Fibroblast of the aortic adventitia (primary cell): ENCODE measurements at places on chromosomes 3 and 15.

- no peak for DNase-seq
These were observed 76.1 kb downstream of the CD200 start for GRCh38 chr3:112409041-112409440.

DNA sequence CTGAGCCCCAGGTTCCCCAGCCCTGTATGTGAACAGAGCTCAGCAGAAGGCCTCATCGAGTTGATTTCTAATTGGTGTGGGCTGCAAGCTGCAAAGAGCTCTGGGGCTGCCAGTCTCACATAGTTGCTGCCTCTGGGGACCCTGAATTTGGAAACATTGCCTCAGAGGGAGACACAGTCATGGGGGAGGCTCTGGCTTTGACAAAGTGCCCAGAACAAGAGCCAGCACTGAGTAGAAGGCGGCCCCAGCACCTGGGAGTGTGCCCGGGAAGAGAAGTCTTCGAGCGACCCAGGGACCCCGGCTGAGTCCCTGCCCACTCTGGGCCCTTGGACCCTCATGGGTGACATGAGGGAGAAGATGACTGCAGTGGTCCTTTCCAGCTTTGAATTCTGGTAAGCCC lies 7.3 kb downstream of the NTRK3 start:
- peak; percentile 74 for DNase-seq

GRCh38 chr15:73629798-73630429 lies 3.3 kb downstream of the NPTN start:
- DNase-seq = no peak

- DNase-seq = no peak
These were observed 30.5 kb upstream of the GOLGA8B start for GRCh38 chr15:34613997-34614396.

- no peak for DNase-seq
These were observed 56.6 kb upstream of the ARHGEF3 start for GRCh38 chr3:56858331-56858730.

DNA sequence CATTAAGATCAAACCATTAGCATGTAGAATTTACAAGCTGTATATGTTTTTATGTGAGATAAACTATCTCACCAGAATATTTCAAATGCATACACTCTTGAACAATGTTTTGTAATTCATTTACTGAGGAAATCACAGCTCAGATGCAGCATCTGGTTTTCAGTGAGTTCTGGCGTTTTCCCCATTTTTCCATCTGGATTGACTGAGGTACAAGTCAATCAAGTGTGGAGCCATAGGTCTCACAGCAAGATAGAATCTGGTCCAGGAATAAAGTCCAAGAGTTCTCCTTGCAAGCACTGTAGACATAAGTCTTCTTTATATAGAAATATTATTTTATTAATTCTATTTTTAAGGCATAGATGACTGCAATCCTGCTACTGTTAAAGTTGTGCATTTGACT lies 219.3 kb downstream of the ZBBX start:
- DNase-seq = no peak

DNA sequence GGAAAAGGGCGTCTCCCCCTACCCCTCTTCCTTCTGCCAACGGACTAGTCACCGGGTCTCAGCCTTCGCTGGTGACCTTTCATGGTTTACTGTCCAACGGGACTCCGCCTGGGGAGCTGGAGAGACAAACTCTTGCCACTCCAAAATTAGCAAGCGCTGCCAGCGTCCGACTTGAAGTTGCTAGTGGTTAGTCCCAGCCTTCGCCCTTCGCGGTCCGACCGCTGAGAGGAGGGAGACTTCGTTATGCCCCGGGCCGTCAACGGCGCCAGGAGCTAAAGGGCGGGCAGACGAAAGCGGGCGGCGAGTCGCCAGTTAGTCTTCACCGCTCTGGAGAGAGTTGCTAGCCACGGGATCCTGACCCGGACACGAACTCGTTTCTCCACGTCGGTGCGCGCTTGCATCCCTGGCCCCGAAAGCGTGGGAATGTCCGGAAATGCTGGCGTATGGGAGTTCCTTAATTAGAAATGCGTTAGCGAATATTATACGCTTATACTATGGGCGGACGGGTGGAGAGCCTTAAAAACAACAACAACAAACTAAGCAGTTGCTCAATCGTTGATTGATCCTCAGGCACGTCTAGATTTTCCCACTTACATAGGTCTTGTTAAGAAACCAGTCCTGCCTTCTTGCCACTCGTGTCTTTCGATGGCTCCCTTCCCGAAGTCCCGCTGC lies 716 bp downstream of the SMC4 start:
- peak; percentile 69 for DNase-seq

DNA sequence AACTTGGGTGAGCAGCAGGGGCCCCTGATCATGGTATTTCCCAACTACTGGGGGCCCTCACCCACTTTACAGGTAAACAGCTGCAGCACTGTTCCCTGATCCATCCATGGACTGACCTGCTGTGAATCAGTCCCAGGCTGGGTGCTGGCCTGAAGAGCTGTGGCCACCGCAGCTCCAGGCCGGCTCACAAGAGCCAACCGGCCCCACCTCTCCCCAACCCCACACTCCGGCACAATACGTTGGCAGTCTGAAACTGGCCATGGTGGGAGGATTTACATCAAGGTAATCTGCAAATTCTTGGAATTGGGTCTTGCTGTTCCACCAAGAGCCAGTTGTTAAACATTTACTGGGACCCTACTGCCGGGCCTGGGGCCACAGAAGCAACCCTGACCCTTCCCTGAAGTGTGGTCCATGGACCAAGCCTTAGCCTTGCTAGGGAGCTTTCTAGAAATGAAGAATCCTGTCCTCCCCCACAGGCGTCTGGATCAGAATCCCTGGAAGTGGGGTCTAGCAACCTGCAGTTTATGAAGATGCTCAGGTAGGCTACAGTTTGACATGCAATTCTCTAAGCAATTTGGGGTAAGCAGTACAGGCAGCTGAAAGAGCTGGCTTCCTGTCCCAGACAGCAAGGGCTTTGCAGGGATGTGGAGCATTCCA lies 3.7 kb downstream of the SLC6A20 start:
- no peak for DNase-seq

DNA sequence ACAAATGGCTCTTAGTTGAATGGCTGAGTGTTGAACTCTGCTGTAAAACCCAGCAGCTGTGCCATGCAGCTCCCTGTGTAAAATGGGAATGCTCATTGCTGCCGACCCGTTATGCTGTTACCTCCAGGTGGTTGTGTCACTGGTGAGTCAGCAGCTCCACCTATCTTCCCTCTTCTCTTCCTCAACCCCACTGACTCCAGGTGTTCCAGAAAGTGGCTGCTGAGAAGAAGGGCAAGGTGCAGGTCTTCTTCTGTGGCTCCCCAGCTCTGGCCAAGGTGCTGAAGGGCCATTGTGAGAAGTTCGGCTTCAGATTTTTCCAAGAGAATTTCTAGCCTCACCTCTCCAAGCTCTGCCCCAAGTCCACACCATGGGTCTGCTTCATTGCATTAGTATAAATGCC lies 41.9 kb downstream of the NOX5 start:
- no peak for DNase-seq

- peak; percentile 73 for DNase-seq
These were observed 13.4 kb upstream of the FAM98B start for GRCh38 chr15:38440353-38441129.

GRCh38 chr15:58066042-58066867 lies 744 bp upstream of the ALDH1A2 start:
- peak; percentile 19 for DNase-seq

- DNase-seq = peak; percentile 21
These were observed 32.0 kb downstream of the ADAMTSL3 start for GRCh38 chr15:83685916-83686332.

DNA sequence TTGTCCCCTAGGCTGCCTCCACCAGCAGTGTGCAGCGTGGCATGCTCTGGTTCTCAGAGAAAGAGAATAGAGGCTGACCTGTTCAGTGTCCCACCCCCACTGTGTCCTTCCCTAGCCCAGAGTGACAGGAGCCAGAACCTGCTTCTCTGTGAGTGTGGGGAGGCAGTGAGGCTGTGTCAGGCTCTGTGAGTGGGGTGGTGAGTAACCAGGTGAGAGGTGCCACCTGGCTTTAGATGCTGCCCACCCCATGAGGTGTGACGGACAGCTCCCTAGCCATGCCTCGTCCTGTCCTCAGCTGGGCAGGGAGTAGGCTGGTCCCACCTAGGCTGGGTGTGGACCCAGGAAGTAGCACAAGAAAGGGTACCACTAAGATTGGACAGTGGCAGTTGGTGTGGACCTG lies 6.3 kb downstream of the TEX264 start:
- no peak for DNase-seq

- peak; percentile 91 for DNase-seq
These were observed at the start of gene LOXL1 for GRCh38 chr15:73926219-73927002. Gene LOXL1, plus strand, starts transcription at chr15:73926462. Its CDS starts 322 bp downstream, at chr15:73926784.

GRCh38 chr3:155608228-155608920 lies 136.5 kb downstream of the PLCH1 start:
- DNase-seq = no peak

DNA sequence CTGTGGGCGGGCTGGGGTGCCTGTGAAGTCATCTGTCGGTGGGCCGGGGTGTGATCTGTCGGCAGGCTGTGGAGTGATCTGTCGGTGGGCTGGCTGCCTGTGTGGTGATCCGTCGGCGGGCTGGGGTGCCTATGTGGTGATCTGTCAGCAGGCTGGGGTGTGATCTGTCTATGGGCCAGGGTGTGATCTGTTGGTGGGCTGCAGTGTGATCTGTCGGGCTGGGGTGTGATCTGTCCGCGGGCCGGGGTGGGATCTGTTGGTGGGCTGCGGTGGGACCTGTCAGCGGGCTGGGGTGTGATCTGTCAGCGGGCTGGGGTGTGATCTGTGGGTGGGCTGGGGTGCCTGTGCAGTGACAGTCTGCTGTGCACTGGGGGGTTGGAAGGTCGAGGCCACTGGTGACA lies 204.5 kb downstream of the XXYLT1 start:
- no peak for DNase-seq

DNA sequence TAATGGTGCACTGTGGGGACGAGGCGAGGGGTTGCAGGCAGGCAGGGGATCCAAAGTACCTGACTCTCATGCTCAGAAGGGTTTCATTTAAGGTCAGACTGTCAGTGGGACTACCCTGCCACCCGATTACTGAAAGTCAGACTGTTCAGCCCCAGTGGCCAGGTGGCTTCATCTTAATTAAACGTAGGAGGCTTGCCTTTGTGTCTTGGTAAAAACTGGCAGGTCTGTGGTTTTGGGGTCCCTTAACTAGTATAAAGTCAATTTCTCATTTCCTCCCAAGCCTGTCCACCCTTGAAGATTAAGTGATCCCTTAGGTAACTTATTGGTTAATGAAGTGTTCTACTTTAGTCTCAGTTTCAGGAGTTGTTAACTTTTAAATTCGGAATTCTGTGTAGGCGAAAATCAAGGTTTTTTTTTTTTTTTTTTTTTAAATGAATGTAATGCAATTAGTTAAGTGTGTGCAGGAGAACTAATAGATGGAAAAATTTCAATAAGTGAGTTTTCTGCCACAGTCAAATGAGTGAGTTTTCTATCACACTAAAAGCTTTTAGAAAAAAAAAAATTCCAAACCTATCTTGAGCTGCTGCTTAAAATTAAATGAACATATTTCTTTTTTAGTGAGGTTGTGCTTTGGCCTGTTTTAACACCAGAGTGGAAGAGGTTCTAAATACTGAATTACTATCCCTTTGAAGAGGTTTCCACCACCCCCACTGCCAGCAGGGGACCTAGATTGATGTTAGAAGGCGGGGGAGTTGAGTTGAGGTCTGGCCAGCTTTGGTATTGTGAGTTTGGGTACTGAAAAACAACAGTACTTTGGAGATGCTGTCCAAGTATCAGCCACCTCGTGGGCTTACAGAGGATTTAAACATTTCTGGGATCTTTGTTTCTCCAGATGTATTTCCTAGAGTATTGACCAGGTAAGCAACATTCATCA lies 15.2 kb downstream of the ITPR1 start:
- DNase-seq = no peak

GRCh38 chr3:17995769-17996168 lies 253.3 kb upstream of the TBC1D5 start:
- DNase-seq = no peak

DNA sequence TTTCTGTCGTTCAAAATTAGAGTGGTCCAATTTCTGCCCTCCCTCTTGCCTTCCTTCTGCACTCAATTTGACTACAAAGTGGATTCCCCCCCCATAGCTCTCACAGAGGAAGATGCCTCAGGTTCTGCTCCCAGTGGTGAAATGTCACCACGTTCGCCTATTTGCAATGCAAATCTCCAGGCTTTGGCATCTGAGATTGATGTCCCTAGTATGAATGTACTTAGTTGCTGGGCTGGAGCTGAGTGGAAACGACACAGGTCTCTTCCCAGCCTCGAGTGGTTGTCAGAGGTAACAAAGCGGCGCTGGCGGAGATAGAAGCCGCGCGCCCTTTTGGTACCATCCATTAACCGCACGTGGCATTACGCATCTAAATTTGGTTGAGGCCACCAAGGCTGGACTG lies 860.1 kb downstream of the MCTP2 start:
- DNase-seq = no peak

DNA sequence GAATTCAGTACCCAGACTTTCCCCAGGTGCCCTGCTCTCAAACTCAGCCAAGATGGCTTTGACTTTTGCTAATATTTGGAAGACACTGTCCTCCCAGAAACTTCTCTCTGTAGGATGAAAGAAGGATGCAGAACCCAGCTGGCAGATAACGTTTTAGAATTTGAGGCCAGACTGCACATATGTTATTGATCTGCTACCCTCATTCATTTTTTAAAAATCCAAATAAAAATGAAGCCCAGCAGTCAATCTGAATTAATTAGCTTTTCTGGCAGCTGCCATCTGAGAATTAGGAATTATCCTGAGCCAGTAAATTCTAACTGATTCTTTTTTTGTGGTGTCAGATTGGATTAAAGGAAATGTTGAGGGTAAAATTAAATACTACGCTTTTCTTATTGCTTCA lies 236.6 kb downstream of the PLCL2 start:
- DNase-seq = no peak

DNA sequence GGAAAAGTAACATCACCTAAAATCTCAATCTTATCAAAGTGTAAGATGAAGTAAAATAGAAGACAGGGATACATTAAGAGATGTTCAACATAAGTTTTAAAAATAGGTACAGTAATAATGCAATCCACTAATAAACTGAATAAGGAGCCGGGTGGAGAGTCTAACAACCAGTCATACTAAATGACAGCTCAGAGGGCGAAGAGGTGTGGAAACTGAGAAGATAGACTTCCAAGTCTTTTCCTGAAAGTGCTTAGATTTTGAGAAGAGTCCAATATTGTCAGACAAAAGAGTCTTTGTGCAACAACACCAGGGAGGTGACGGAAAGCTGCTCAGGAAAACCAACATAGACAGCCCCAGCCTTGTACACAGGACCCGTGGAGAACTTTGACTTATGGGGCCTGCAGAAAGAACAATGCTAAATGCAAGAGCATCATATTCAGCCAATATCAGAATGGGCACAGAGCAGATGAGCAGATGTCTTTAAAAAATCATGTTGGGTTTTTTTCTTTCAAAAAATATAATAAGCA lies 66.4 kb downstream of the MECOM start:
- no peak for DNase-seq

DNA sequence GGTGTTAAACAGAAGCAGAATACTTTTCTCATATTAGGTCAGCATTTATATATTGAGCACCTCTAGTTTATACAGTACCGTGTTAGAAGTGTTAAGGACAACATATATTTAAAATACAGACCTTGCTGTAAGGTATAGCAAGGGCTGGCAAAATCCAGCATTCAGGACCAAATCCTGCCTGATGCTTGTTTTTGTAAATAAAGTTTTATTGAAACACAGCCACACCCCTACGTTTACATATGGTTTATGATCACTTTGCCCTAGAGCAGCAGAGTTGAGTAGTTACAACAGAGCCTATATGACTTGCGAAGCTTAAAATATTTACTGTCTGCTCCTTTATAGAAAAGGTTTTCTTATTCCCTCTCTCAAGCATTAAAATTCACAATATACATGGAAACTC lies 877.3 kb downstream of the MCTP2 start:
- no peak for DNase-seq
